MV-4-11 (cell line): ENCODE measurements at places on chromosomes 3 and 15.

DNA sequence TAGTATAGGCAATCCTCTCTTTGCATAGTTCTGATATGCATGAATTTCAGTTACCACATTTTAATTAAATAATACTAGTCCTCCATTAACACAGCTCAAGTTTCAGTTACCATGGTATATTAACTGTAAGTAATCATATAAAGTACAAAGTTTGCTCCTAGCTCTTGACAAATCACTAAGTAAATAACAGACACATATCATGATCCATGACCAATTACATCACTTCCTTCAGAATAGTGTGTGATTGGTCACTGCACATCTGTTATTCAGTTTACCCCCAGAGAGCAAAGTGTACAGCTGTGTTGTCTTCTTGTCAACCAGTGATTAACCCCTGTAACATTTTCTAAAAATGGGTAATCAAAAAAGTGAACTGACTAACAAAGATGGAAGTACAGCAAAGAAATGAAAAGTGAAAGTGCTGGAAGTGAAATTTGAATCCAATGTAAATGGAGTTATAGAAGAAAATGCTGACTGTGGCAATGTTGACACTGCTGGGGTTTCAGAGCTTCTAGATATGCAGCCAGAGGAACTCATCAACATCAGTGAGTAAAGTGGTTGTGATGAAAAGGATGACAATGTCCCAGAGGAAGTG is 30.2 kb upstream of the LEKR1 start:
- DNase-seq, result peak; percentile 80

- DNase-seq, result peak; percentile 38
Observed at GRCh38 chr15:41423979-41424659, 7.2 kb downstream of the RTF1 start.

GRCh38 chr3:67447393-67447792 is 207.0 kb downstream of the SUCLG2 start:
- DNase-seq, result peak; percentile 40

GRCh38 chr15:69225355-69226022 is 65.1 kb downstream of the GLCE start:
- peak; percentile 55 for DNase-seq

DNA sequence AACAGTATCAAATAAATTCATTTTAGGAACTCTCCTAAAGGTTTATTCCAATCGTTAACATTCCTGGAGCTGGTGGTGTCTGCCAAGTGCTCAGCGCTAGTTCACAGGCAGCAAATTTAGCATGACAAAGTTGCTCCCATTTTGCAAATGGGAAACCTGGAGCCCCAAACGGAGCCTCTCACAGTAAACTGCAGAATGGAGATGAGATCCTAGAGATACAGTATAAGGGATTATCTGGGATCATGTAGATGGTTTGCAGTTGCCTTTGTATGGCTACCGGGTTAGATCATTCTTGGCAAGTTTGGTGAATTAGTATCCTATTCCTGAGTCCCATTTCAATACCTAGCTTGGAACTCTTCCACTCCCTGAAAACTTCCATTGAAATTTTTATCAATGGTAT is 173.7 kb downstream of the CDIN1 start:
- no peak for DNase-seq

GRCh38 chr15:84111575-84111974 is 124.0 kb upstream of the GOLGA6L4 start:
- no peak for DNase-seq

GRCh38 chr3:31813197-31813596 is 167.9 kb downstream of the OSBPL10 start:
- no peak for DNase-seq

DNA sequence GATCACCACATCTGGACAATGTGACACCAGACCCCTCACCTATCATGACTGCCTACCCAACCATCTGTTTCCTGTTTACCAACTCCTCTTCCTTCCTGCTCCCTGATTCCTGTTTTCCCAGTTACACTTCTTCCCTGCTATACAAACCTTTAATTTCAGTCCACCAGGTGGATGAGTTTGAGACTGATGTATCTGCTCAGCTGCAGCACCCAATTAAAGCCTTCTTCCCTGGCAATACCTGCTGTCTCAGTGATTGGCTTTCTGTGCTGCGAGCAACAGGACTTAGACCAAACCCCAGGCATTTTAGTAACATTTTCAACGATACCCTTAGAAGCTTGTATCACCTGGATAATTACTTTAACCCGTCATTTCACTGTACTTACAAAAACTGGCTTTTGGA is 968.2 kb upstream of the NR2F2 start:
- DNase-seq, result no peak

DNA sequence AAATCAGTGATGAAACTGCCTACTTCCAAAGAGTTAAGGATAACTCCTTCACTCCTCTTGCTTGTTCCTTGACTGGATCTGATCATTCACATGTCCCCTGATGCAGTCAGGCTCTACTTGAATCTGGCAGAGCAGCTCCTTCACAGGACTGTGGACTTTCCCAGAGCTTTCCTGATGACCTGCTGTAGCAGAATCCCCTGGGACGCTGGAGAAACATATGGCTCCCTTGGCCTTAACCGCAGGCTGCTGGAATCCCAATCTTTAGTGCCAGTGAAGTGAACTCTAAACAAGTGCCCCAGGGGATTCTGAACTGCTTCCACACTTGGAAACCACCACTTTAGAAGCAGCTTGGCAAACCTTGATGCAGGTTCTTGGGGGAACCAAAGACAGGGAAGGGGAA is 217.8 kb downstream of the CHST2 start:
- DNase-seq, result no peak
